Aorta (tissue), 5 donors: ENCODE measurements at places on chromosomes 7 and 10.

DNA sequence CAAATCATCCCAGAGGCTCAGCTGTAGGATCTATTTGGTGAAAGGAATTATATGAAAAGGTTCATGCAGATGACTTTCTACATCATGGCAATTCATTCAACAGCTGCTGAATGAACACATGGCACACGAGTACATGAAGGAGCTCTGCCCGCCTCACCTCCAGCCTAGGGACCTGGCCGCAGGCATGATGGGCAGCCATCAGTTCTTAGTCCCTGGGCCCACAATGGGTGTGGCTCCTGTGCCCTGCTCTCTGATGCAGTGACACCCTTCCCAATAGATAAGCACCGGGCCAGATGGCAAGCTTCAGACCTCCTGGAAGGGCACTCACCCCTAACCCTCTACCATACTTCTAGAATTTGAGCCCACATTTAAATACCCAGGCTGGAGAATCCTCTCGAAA is 3.5 kb downstream of the CHST15 start:
- no peak for DNase-seq

GRCh38 chr7:74480861-74481417 is 27.2 kb downstream of the GTF2IRD1 start:
- peak; percentile 73 for DNase-seq

GRCh38 chr7:99141841-99142726 is 1.8 kb downstream of the SMURF1 start:
- peak; percentile 92 for DNase-seq

DNA sequence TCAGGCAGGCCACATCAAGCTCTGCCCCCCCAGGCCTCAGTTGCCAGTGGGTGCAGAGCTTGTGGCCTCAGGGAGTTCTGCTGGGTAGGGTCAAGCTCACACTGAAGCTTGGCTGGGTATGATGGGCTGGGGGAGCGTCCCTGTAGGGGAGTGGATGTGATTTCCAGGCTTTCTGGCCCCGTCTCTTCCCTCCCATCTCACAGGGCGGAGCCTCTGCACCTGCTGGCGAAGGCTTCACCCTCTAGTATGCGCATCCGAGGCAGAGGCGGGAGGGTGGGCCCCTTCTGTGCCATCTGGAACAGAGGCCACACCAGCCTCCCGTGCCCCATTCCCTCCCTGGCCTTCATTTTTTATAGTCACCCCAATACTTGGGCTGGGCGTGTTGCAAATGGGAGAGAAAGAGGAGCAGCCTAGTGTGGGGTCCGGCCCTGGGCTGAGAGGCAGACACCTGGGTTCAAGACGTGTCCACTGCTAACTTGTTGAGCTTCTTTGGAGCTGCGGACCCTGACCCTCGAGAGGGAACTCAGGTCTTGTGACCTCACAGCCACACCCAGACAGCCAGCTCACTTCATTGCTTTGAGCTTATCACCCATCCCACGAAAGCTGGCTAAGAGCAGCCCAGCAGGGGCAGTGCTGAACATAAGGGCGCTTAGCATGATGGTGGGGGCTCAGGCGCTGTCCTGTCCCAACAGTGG is 2.3 kb downstream of the AQP1 start:
- no peak for DNase-seq

- no peak for DNase-seq
Observed at GRCh38 chr7:69433081-69433480, 165.2 kb upstream of the AUTS2 start.
